Daoy (cell line): ENCODE measurements at places on chromosomes 2 and 18. TPM values are rescaled to one million over a fixed set of nuclear protein-coding genes. Genes with fewer than 3 reads are reported as not detected.

DNA sequence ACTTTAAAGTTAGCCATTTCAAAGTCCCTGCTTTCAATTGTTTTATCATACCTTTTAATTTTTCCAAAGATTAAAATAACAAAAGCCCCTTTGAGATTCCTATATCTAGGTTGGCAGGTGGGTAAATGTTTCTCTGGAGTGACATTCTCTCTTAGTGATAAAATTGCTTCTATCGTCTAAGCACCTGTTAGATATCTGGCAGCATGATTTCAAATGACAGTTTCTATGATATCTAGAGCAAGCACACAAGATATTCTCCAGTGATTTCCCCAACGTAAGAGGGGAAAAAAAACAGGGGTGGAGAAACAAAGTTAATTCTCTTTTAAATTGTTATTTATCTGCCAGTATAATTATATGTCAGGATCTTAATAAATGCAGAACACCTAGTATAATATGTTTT, 610.2 kb downstream of the DSC3 start:
- DNase-seq = no peak

DNA sequence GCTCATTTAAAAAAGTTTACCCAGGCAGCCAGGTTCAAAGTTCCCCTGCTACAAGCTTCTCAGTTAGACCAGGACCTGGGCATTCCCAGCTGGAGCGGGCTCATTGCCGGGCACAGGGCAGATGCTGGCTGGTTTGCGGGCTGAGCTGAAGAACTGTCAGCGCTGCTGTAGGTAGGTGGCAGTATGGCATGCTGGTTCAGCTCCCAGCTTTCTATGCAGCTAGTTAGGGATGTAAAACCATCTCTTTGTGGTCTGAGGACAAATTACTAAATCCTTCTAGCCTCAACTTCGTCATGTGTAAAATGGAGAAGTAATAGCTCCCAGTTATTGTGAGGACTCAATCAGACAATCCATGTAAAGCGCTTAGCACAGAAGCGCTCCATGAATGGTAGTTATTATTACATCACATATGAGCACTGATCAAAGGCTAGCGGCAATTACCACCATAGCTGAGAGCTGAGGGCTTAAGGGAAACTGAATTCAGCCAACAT, 2.4 kb upstream of the LDLRAD4 start:
- DNase-seq = peak; percentile 80

DNA sequence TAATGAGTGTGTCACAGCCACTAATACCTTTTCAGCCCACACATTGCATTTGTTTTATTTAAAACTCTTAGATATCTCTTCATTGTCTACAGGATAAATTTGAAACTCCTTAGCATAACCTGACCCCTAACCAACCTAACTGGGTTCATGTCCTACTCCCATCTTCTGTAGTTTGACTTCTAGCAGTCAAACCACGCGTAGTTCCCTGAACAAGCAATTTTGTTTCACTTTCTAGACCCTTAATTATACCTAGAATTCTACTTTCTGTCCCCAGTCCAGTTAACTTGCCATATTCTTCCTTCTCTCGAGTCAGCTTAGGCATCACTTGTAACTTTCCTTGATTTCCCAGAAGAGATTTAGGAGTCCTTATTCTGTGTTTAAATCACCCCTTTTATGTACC, 55.1 kb downstream of the RBBP8 start:
- no peak for DNase-seq

DNA sequence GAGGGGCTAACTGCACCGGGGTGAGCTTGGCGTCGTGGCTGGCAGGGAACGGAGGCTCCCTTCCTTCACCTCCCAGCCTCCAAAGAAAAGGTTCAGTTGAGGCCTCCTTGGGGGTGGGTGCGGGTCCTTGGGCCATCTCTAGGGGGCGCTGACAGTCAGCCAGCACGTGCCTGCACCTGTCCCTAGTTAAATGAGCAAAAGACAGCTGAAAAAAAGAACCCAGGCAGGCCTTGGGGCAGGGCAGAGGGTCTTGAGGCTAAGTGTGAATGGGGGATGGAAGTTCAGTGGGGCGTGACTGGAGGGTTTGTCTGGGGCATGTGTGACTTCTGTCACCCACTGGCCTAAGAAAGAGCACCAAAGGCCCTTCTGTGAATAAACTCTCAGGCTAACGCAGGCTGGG, 56.4 kb downstream of the ZFP36L2 start:
- peak; percentile 31 for DNase-seq

- DNase-seq = peak; percentile 47
Measured at GRCh38 chr2:65264821-65265670, 37.4 kb downstream of the ACTR2 start.

GRCh38 chr2:57296795-57297517, 749.6 kb upstream of the VRK2 start:
- peak; percentile 58 for DNase-seq

- DNase-seq = no peak
Measured at GRCh38 chr2:191404568-191404991, 159.4 kb downstream of the MYO1B start.

- DNase-seq = no peak
Measured at GRCh38 chr2:149055751-149056150, 17.3 kb downstream of the LYPD6B start.

DNA sequence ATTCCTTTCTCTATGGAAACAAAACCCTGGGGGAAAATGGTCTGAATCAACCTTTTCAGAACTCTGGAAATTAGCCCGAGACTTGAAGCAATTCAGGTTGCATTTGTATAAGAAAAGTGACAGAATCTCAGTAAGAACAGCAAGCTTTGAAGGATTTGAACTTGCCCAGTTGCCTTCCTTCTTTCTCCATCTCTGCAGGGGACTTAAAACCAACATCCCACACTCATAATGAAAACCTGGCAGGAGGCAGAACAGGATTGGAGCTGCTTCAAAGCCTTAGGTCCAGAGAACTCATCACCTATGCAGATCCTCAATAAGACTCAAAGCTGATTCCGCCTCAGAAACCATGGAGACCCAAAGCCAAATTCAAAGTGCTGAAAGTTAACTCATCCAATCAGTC, 790.5 kb upstream of the ID2 start:
- DNase-seq = no peak

GRCh38 chr2:15889442-15890123, 50.8 kb upstream of the MYCN start:
- DNase-seq = no peak

DNA sequence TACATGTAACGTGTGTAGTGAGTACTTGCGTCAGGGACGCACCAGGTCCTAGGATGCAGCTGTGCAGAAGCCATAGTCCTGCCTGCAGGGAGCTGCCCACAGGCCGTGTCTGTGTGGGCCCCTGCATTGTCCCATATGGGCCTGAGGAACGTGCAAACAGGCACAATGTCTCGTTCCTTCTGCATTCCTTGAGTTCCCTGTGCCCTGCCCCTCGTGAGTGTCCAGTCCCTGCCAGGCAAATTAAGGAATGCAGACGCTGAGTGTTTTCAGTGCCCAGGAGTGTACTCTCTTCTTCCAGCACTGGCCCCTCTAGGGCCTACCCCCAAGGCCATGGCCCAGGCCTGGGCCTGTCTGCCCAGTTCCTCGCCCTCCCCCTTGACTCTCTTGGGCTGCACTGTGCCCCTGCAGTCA, 61.8 kb downstream of the FAM168B start:
- DNase-seq = no peak

DNA sequence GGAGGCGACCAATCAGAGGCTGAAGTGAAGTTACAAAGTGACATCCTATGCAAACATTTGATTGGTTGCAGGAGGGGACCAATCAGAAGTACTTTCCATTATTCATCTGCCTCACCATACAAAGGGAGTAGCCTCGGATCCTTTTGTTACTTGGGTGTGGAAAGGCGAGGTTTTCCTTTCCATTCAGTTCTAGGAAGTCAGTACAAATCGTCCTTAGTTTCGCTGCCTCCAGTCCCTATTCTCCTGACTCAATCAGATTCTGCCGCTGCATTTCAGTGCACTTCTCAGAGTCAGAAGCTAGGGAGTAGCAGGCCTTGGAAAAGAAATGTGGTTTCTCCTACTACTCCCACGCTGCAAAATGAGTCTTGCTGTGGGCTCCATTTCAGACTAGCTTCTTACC, 149.4 kb downstream of the DTNA start:
- no peak for DNase-seq

Gene DYNC2LI1
- total RNA-seq = 24.7 and 31.7 TPM in 2 replicates

Gene SPATA3
- not detected in 2 replicates for total RNA-seq

Gene THSD7B
- not detected in 2 replicates for total RNA-seq

Gene R3HDM1
- total RNA-seq = 3.8 and 6.6 TPM in 2 replicates

Gene PTPN4
- total RNA-seq = 5.6 and 20.3 TPM in 2 replicates

Gene ABCG8
- not detected in 2 replicates for total RNA-seq

Gene CNTNAP5
- total RNA-seq = not detected in 2 replicates

Gene OXER1
- total RNA-seq = not detected in 2 replicates

Gene CENPA
- 25.3 and 27.9 TPM in 2 replicates for total RNA-seq

Gene BIRC6
- total RNA-seq = 44.8 and 63.6 TPM in 2 replicates
